CD4-positive, CD25-positive, alpha-beta regulatory T cell (primary cell): ENCODE measurements at places on chromosomes 1 and 21. TPM values are rescaled to one million over a fixed set of nuclear protein-coding genes. Genes with fewer than 3 reads are reported as not detected.

DNA sequence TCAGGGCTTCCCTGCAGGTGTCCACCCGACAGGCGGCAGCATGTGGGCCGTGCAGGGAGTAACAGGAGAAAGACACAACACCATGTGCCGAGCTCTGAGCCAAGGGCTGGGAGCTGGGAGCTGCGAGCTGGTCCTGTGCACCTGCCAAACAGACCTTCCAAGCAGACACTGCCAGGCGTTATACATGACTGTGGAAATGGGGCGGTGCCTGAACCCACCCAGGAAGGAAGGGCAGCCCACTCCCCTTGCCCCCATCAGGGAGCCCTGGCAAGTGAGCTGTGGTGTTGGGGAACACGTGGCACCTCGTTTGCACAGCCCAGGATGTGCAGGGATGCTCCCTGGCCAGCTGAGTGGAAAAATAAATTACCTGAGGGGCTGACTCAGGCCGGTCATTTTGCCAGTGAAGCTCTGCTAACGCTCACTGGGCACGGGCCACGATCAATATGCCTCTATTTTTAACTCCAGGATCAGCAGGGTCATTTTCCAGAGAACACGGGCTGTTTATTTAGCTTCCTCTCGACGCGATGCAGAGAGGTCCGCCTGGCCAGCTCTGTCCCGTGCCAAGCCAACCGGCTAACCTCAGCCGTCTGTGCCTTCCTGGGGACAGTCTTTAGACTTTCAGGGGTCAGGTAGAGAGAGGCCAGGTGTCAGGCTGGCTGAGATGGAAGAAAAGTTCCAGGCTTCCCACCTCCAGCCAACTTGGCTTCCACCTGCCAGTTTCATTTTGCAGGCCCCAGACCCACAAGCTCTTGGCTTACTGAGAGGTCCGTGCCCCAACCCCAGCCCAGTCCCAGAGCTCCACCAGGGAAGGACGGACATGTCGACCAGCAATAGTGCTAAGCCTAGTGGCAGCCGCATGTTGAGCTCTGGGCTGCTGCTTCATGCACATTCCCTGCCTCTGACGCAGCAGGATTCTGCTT lies 196.7 kb upstream of the VAMP3 start:
- H3K4me3 ChIP-seq = no peak overlapping the region
- no peaks in the 10 kb centered on the region for H3K27me3 ChIP-seq
- DNase-seq = no peak
- H3K4me1 ChIP-seq = no peaks in the 10 kb centered on the region
- H3K36me3 ChIP-seq = no peaks in the 10 kb centered on the region

DNA sequence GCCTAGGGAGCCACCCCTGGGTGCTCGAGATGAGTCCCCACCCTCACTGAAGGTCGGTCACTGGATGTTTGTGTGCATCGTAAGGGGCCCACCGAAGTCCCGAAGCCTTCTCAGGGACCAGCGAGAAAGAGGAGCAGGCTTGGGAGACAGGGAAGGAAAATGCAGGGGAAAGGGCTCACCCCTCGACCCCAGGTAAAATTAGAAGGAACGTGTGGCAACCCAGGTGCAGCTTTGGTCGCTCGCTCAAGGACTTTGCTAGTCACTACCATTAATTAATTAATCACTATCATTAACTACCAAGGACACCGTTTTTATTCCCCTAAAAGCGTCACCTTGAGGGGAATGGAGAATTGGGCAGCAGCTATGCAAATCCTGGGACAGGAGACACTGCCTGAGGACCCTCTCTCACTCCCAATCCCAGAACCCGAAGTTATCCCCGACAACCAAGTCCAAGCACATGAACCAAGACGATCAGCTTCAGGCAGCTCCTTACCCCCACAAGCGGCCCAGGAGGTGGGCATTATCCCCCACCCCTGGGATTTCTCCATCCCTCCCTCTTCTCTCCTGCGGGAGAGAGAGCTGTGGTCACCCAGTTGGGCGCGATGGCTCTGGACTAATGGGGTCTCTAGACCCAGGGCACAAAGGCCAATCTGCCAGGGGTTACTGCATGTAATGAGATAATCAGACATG lies 4.2 kb upstream of the SIM2 start:
- H3K27me3 ChIP-seq = peaks cover 38% of the 10 kb centered on the region
- no peak for DNase-seq
- H3K36me3 ChIP-seq = no peaks in the 10 kb centered on the region
- H3K27ac ChIP-seq = no peak overlapping the region
- H3K4me3 ChIP-seq = no peak overlapping the region

DNA sequence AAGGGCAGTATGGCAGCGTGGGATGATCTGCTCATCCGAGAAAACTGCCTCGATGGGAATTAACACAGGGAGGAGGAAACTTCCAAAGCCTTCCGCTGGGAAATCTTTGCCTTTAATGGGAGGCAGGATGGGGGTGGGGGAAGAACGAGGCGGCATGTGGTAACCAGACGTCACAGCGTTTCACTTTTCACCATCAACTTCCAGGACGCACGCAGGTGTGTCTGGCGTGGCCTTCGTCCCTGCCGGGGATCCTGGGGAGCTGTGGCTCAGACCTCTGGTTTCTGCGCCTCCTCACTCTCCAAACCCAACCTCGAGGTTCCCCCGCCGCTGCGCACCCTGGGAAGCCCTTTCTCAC lies 282 bp downstream of the RSPH1 start:
- peaks cover 15% of the 10 kb centered on the region for H3K4me1 ChIP-seq
- peak overlapping the region; percentile 62 for H3K4me3 ChIP-seq

DNA sequence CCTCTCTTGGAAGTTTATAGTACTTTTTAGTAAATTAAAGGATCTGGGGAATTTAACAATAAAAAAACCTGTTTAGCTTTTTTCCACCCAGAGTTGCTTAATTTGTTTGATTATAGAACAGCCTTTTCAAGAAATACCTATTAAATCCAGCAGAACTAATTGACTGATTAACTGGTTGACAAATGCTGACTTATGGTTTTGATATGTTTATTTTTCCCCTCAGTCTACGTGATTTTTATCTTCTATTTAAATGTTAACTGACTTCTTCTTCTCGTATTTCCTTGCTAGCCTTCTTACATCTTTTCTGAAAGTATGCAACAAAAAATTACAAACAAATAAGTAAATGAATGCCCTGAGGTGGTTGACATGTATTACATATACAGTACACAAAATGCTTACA lies 302.9 kb upstream of the SPAG17 start:
- no peak overlapping the region for H3K27ac ChIP-seq
- no peak overlapping the region for H3K4me3 ChIP-seq
- no peak for DNase-seq
- H3K36me3 ChIP-seq = no peaks in the 10 kb centered on the region

GRCh38 chr1:156642265-156643048 lies 540 bp downstream of the BCAN start:
- no peak overlapping the region for H3K4me3 ChIP-seq
- no peaks in the 10 kb centered on the region for H3K36me3 ChIP-seq
- H3K27me3 ChIP-seq = peaks cover 47% of the 10 kb centered on the region
- H3K27ac ChIP-seq = no peak overlapping the region
- H3K4me1 ChIP-seq = peaks cover 21% of the 10 kb centered on the region

- H3K36me3 ChIP-seq = no peaks in the 10 kb centered on the region
- H3K4me1 ChIP-seq = no peaks in the 10 kb centered on the region
- H3K27ac ChIP-seq = no peak overlapping the region
- DNase-seq = no peak
- no peaks in the 10 kb centered on the region for H3K27me3 ChIP-seq
Measured at GRCh38 chr1:190478149-190479049, 735 bp upstream of the BRINP3 start.

DNA sequence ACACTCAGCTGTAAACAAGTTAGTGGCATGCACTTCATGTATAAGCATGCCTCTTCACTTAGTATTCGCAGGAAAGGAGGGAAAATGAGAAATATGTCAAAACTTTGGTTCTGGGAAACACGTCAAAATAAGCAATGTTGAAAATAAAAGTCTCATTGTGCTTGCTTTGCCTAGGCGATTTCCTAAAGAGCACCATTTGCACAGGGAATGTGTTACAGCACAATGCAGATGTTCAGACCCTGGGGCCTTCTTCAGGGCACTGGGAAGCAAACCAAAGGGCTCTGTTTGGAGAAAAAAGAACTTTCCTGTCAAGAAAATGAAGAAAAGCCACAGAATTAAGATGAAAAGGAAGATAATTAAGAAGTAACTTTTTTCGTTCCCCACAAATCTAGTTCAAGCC lies 98.6 kb upstream of the PLD5 start:
- no peaks in the 10 kb centered on the region for H3K4me1 ChIP-seq
- no peaks in the 10 kb centered on the region for H3K36me3 ChIP-seq

- H3K4me3 ChIP-seq = no peak overlapping the region
- H3K27ac ChIP-seq = no peak overlapping the region
- peaks cover 6% of the 10 kb centered on the region for H3K27me3 ChIP-seq
- DNase-seq = no peak
- no peaks in the 10 kb centered on the region for H3K36me3 ChIP-seq
Measured at GRCh38 chr1:175133673-175134435, 58.7 kb downstream of the KIAA0040 start.

The HSD3B2 gene
- total RNA-seq = not detected

The RORC gene
- total RNA-seq = 6.2 TPM

The IRF6 gene
- 0.86 TPM for total RNA-seq

The SPATC1L gene
- total RNA-seq = 1.7 TPM

The LGR6 gene
- total RNA-seq = 0.32 TPM

The MYBPH gene
- total RNA-seq = not detected

The AGO4 gene
- 12.7 TPM for total RNA-seq
